Fibroblast of lung (primary cell): ENCODE measurements at places on chromosomes 2 and 18. TPM values are rescaled to one million over a fixed set of nuclear protein-coding genes. Genes with fewer than 3 reads are reported as not detected.

DNA sequence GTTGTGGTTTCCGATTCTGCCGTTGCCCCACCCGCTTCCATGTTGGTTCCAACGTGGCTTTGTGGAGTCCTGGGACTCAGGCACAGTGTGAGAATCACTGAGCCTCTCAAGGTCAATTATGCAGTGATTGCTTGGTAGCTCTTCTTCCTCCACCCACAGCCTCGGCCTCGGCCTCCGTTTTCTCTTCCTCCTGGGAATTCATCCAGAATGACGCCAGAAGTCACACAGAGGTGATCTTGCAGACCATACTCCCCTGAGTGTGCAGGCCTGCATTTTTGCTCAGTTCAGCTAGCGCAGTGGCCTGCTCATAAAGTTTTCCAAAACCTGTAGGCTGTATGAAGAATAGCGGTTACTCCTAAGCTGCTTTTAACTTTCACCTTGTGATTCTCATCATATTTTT lies 273.3 kb downstream of the GBX2 start:
- no peak for DNase-seq

UGT1A10 gene
- not detected in 2 replicates for polyA plus RNA-seq

DNA sequence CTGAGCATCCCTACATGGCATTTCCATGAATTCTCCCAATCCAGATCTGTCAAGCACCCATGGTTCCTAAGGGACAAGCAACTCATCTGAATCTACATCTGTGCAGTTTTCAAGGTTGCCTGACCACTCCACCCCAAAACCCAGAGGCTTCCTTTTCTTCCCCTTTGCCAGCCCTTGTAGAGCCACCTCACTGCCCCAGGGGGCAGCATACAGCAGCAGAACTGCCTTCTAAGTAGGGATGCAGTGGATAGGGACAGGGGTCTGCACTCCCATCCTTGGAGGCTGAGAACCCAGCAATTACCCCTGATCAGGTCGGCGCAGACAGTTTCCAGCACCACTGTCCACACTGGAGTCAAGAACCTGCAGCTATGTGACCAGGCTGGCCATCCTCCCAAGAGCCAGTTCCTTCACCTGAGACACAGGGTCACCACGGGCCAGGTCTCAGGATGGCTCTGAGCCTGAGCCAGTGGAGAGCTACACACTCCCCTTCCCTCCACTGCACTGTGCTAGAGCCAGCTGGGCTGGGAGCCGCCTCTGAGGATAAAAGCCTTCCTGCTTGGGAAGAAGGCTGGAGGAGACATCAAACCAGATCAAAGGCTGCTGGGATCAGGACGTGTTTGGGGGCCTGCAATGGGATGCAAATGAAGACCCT lies 283.1 kb downstream of the CELF4 start:
- DNase-seq: no peak

- DNase-seq: no peak
These were observed 218.3 kb upstream of the POU3F3 start for GRCh38 chr2:104635608-104636007.

PID1 gene
- polyA plus RNA-seq: 15.7 and 49.0 TPM in 2 replicates

GRCh38 chr2:101306410-101306809 lies 2.1 kb downstream of the RNF149 start:
- DNase-seq: no peak

ELOA2 gene
- not detected in 2 replicates for polyA plus RNA-seq

DNA sequence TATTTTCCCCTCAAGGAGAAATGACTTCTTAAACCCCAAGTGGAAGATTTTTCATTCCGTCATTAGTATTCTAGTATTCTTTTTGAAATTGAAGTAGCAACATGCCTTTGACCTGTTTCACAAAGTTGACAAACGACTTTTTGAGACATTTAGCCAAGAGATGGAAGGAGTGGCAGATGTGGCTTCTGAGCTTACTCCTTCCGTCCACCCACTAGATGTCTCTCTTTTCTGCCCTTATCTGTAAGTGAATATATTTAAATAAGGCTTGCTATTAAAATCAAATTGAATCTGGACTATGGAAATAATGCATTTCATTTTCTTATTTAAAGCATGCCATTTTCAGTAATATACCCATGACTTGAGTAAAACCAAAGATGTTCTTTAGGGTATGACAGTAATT lies 74.1 kb downstream of the ACTR3 start:
- DNase-seq: no peak

- no peak for DNase-seq
These were observed 46.3 kb downstream of the ADCYAP1 start for GRCh38 chr18:950882-951495.
